ENCODE measurements at places on chromosomes 1 and 21. TPM values are rescaled to one million over a fixed set of nuclear protein-coding genes. Genes with fewer than 3 reads are reported as not detected.

Gene HFM1
- 16.2 TPM for total RNA-seq

Gene IFI6
- total RNA-seq = 90.8 TPM

Gene TFF2
- not detected for total RNA-seq

Gene WNT2B
- total RNA-seq = 6.3 TPM

Gene CLSTN1
- 51.1 TPM for total RNA-seq

Gene C1orf141
- not detected for total RNA-seq

Gene RPL22
- 305 TPM for total RNA-seq

Gene DEPDC1
- 3.1 TPM for total RNA-seq

Gene C1orf167
- total RNA-seq = 6.8 TPM

Gene NDUFS2
- total RNA-seq = 147 TPM

Gene UBE2U
- total RNA-seq = not detected

Gene ACKR1
- total RNA-seq = 4.7 TPM

Gene CACNA1S
- 43.3 TPM for total RNA-seq

Gene DNAJC16
- total RNA-seq = 16.7 TPM

Gene TDRKH
- 4.7 TPM for total RNA-seq

Gene RPE65
- not detected for total RNA-seq

Gene USH2A
- 0.52 TPM for total RNA-seq

Gene TEKT2
- total RNA-seq = 2.1 TPM

Gene PLEKHN1
- total RNA-seq = not detected

Gene ENO1
- 320 TPM for total RNA-seq

Gene TNNI3K
- total RNA-seq = 2.1 TPM

Gene KRTAP19-1
- total RNA-seq = not detected

Gene PCAT6
- not detected for total RNA-seq

Gene EPHB2
- total RNA-seq = 13.0 TPM

Gene IRF6
- 0.52 TPM for total RNA-seq

Gene PCSK9
- 3.1 TPM for total RNA-seq

Gene LINGO4
- total RNA-seq = under 0.01 TPM

Gene AMY1C
- not detected for total RNA-seq

Gene ABCA4
- total RNA-seq = 2.1 TPM

Gene AQP10
- not detected for total RNA-seq

Gene UTS2
- total RNA-seq = not detected

Gene OR2L13
- not detected for total RNA-seq

Gene MTARC1
- total RNA-seq = 5.2 TPM

Gene FMO5
- 1.0 TPM for total RNA-seq

Gene CASQ2
- 416 TPM for total RNA-seq

Gene LORICRIN
- total RNA-seq = not detected

Gene HSD3B2
- not detected for total RNA-seq

Gene C1orf232
- total RNA-seq = not detected

Gene NTRK1
- total RNA-seq = 0.52 TPM

Gene YARS1
- 33.9 TPM for total RNA-seq

Gene RAB7B
- 6.3 TPM for total RNA-seq

Gene FOXO6
- total RNA-seq = 2.6 TPM

Gene C1QA
- 50.6 TPM for total RNA-seq

Gene DENND2C
- 7.8 TPM for total RNA-seq

Gene CEP104
- total RNA-seq = 26.1 TPM

Gene SLC9A1
- 1.6 TPM for total RNA-seq

Gene CFHR2
- total RNA-seq = not detected

Gene CFAP45
- not detected for total RNA-seq
